Renal pelvis (tissue), 12 donors: ENCODE measurements at places on chromosomes 16 and 17. TPM values are rescaled to one million over a fixed set of nuclear protein-coding genes. Genes with fewer than 3 reads are reported as not detected.

Gene HCRT
- polyA plus RNA-seq = not detected

DNA sequence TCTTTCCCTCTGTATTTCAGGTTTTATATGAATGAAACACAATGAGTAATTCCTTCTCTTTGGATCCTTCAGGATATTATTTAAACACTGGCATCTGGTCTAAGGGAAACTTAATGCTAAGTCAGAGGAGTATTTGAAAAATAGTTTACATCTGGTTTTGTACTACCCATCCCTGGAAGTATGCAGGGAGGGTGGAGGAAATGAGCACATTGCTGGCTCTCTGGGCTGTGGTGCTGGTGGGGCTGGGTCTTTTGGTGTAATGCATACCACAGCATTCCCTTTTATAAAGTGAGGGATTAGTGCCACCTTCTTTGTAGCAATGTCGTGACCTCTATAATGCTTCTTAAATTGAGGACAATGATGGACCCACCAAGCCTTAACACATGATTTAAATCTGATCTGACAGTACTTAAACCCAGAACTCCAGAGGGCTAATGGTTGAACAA lies 105.5 kb upstream of the AXIN2 start:
- DNase-seq = no peak

Gene GSG1L
- 0.50 TPM for polyA plus RNA-seq

DNA sequence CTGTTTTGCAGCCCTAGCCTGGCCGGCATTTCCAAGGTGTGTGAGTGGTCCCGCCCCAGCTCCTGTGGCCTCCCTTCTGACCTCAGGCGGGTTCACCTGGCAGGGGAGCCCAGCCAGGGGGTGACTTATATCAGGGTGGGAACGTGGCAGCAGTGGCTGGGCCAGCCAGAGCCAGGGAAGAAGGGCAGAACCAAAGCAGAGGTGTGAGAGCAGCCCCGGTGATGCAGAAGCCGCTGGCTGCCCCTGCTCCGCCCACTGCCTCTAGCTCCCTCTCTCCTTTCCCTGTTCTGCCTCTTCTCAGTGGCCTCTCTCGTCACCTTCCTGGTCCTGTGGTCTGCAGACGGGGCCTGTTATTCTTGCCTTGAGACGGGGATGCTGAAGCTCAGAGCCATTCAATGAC lies 12.1 kb downstream of the MGAT5B start:
- no peak for DNase-seq

Gene CDH5
- 70.8 TPM for polyA plus RNA-seq
